Hepatocyte (in vitro differentiated cells): ENCODE measurements at places on chromosomes 7 and 10.

- H3K27ac ChIP-seq, result no peak overlapping the region
- H3K27me3 ChIP-seq, result no peaks in the 10 kb centered on the region
- H3K4me3 ChIP-seq, result no peak overlapping the region
- peak; percentile 84 for DNase-seq
- no peaks in the 10 kb centered on the region for H3K36me3 ChIP-seq
These were observed 181.3 kb downstream of the TAX1BP1 start for GRCh38 chr7:27921081-27921836.

- no peaks in the 10 kb centered on the region for H3K4me1 ChIP-seq
- no peaks in the 10 kb centered on the region for H3K36me3 ChIP-seq
- no peak for DNase-seq
- no peaks in the 10 kb centered on the region for H3K27me3 ChIP-seq
- H3K4me3 ChIP-seq, result no peak overlapping the region
These were observed 558.3 kb upstream of the FOXK1 start for GRCh38 chr7:4123823-4124222.

- H3K4me3 ChIP-seq, result no peak overlapping the region
- no peaks in the 10 kb centered on the region for H3K36me3 ChIP-seq
- H3K27ac ChIP-seq, result no peak overlapping the region
- DNase-seq, result peak; percentile 57
- no peaks in the 10 kb centered on the region for H3K4me1 ChIP-seq
These were observed 3.5 kb upstream of the GNGT1 start for GRCh38 chr7:93902777-93903423.

GRCh38 chr7:95871075-95871848, 98.9 kb downstream of the DYNC1I1 start:
- H3K36me3 ChIP-seq, result no peaks in the 10 kb centered on the region
- H3K27me3 ChIP-seq, result no peaks in the 10 kb centered on the region
- DNase-seq, result peak; percentile 71
- no peak overlapping the region for H3K27ac ChIP-seq
- no peak overlapping the region for H3K4me3 ChIP-seq

DNA sequence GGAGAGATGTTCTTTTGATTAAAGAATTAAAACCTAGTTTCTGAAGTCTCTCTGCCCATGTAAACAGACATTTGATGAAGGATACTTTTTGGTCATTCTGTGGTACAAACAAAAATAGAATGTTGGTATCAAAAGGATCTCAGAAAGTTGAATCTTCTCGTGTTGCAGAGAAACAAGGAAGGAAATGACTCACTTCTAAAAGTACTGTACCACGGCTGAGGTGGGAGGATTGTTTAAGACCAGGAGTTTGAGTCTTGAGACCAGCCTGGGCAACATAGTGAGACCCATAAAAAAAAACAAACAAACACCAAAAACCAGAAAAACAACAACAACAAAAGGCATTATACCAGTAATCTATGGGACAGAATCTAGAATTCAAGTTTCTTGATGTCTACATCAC, 69.7 kb downstream of the PRSS58 start:
- no peak for DNase-seq
- H3K36me3 ChIP-seq, result no peaks in the 10 kb centered on the region
- H3K27ac ChIP-seq, result no peak overlapping the region

DNA sequence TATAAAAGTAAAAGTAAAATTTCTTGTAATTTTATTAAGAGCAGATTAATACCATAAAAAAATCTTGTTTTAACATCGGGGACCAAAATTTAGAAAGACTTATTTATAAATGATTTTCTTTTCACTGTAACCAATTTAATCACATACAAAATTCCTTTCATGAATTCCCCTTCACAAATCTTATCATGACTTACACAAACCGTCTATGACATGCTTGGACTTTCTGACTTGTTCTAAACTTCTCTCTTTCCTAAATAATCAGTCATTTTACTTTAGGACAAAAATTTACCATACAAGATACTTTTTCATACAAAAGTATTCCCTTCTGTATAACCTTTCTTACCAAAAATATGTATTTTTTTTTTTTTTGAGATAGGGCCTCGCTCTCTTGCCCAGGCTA, 9.3 kb downstream of the CROT start:
- H3K36me3 ChIP-seq, result no peaks in the 10 kb centered on the region
- H3K4me3 ChIP-seq, result no peak overlapping the region
- no peaks in the 10 kb centered on the region for H3K27me3 ChIP-seq

DNA sequence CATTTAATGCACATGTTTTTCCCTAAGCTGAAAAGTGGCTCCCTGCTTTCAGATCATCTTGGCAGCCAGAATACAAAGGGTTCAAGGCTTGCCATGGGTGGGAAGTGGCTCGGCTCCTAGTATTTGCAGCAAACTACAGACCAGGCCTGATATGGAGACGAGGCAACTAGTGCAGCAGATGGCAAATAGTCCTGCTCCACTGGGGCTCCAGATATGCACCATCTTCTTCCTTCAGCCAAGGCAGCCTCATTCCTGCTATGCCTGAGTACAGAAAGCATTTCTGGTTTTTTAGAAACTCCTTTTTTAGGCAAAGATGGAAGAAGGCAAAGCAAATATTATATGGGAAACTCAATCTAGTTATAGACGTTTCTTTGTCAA, 23.9 kb downstream of the LRRC4 start:
- no peak overlapping the region for H3K4me3 ChIP-seq
- peaks cover 14% of the 10 kb centered on the region for H3K4me1 ChIP-seq
- H3K36me3 ChIP-seq, result no peaks in the 10 kb centered on the region
- DNase-seq, result no peak
- H3K27me3 ChIP-seq, result no peaks in the 10 kb centered on the region
- no peak overlapping the region for H3K27ac ChIP-seq

DNA sequence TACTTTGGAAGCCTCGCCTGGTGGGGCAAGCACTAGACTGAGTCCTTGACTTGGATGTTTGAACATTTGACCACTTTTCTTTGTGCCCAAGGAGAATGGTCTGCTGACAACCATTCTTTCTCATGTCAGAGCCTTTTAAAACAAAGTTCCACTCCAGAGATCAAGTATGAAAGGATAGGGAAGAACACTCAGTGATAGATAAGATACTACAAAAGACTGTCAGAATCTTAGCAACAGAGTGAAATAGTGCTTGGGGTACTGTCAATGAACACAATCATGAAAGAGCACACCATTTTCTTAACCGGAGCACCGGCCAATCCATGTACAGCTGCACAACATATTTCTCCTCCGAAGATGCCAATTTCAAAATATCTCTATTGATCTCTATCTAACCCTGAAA, 82.8 kb upstream of the ADO start:
- no peaks in the 10 kb centered on the region for H3K4me1 ChIP-seq
- no peaks in the 10 kb centered on the region for H3K27me3 ChIP-seq
- H3K27ac ChIP-seq, result no peak overlapping the region

- peaks cover 16% of the 10 kb centered on the region for H3K4me1 ChIP-seq
- no peaks in the 10 kb centered on the region for H3K36me3 ChIP-seq
- no peak overlapping the region for H3K27ac ChIP-seq
- H3K27me3 ChIP-seq, result no peaks in the 10 kb centered on the region
- DNase-seq, result peak; percentile 75
These were observed 131.1 kb upstream of the CDK1 start for GRCh38 chr10:60646966-60647796.

GRCh38 chr7:129386506-129386905, 47.7 kb upstream of the STRIP2 start:
- H3K27me3 ChIP-seq, result no peaks in the 10 kb centered on the region
- DNase-seq, result no peak
- H3K27ac ChIP-seq, result no peak overlapping the region
- H3K36me3 ChIP-seq, result no peaks in the 10 kb centered on the region

DNA sequence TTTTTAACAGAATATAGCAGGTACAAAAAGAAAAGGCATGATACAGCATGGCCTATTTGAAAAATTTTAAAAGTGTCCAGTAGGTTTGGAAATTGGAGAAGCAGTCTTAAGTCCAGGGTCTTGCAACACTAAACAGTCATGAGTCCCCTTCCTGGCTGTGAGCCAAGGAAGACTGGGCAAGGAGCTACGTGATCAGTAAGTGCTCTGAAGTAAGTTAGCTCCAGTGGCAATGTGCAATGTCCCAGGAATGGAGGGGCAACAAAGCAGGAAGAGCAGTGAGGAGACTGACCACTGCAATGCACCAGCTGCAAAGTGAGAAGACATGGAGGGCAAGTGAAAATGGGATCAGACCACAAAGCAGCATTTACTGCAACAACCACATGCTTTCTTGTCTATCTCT, 72.9 kb upstream of the GRID1 start:
- H3K27ac ChIP-seq, result peak overlapping the region; percentile 59
- DNase-seq, result peak; percentile 77
- H3K36me3 ChIP-seq, result no peaks in the 10 kb centered on the region

DNA sequence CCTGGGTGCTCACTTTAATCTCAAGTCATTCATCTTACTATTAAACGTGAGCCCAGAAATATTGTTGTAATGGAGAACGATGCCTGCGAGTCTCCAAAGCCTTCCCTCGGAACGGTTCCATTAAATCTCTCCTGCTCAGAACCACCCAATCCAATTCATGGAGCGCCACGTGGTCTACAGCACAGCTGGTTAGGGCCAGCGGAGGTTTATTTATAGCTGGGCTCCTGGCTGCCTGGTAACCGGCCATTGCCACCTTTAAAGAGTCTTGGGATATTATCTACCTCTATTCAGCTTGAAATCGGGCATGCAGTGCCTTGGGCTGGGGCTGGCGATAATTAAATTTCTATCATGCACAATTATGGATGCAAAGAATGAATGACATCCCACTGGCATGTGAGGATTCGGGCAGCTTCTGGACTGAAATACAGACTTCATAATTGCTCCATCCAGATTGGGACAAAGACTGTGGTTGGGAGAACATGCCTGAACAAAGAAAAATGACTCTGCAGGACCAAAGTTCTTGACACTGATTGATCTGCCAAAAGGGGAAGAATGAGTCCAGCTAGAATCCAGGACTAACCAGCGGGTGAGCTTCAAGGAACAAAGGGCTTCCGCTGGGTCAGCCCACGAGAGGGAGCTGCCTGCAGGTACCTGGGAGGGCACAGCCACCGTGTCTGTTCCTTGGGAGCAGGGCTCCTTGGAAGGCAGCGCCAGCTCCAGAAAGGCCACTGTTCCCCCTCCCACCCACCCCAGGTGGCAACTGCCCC, 7.3 kb downstream of the FAM20C start:
- H3K4me1 ChIP-seq, result peaks cover 12% of the 10 kb centered on the region
- no peak overlapping the region for H3K27ac ChIP-seq
- DNase-seq, result no peak

DNA sequence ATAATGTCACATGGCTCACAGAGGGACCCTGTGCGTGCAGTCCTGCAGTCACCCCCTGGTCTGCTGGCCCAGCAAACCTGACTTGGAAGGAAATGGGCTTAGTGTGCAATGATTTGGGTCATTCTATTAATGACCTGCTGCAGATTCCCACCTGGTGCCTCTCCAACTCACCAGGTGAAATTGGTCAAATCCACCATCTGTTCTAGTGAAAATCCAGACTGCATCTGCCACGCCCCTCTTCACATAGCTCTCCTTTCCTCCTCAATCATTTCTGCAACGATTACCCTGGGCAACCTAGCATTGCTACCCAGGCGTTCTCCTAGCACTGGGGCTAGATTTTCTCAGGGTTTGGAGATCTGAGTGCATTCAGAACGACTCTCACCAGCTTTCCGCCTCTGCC, 29.4 kb downstream of the SRRM3 start:
- no peak overlapping the region for H3K27ac ChIP-seq
- H3K27me3 ChIP-seq, result peaks cover 23% of the 10 kb centered on the region
- no peak overlapping the region for H3K4me3 ChIP-seq
- no peaks in the 10 kb centered on the region for H3K36me3 ChIP-seq
- no peaks in the 10 kb centered on the region for H3K4me1 ChIP-seq

- H3K27ac ChIP-seq, result no peak overlapping the region
- DNase-seq, result no peak
- H3K36me3 ChIP-seq, result no peaks in the 10 kb centered on the region
- H3K27me3 ChIP-seq, result no peaks in the 10 kb centered on the region
These were observed 130.3 kb downstream of the ATE1 start for GRCh38 chr10:121797490-121797889.

DNA sequence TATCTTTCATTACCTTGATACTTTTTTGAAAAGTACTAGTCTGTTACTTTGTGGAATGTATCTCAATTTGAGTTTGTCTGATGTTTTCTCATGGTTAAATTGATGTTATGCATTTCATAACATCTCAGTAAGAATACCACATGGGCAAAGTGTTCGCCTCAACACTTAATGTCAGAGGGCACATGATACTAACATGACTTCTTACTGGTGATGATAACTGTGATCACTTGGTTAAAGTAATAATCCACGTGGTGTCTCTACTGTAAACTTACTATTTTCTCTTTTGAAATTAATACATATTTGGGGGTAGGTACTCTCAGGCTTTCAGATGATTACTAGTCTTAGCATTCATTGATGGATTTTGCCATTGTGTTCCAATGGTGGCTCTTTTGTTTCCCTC, 2.2 kb downstream of the SDHAF3 start:
- peaks cover 14% of the 10 kb centered on the region for H3K4me1 ChIP-seq
- no peak for DNase-seq
- no peaks in the 10 kb centered on the region for H3K27me3 ChIP-seq
- no peak overlapping the region for H3K27ac ChIP-seq
- H3K36me3 ChIP-seq, result no peaks in the 10 kb centered on the region
- no peak overlapping the region for H3K4me3 ChIP-seq

GRCh38 chr10:65313406-65313805, 1612.4 kb upstream of the LRRTM3 start:
- no peaks in the 10 kb centered on the region for H3K36me3 ChIP-seq
- no peaks in the 10 kb centered on the region for H3K4me1 ChIP-seq
- H3K27me3 ChIP-seq, result no peaks in the 10 kb centered on the region
- no peak overlapping the region for H3K27ac ChIP-seq

DNA sequence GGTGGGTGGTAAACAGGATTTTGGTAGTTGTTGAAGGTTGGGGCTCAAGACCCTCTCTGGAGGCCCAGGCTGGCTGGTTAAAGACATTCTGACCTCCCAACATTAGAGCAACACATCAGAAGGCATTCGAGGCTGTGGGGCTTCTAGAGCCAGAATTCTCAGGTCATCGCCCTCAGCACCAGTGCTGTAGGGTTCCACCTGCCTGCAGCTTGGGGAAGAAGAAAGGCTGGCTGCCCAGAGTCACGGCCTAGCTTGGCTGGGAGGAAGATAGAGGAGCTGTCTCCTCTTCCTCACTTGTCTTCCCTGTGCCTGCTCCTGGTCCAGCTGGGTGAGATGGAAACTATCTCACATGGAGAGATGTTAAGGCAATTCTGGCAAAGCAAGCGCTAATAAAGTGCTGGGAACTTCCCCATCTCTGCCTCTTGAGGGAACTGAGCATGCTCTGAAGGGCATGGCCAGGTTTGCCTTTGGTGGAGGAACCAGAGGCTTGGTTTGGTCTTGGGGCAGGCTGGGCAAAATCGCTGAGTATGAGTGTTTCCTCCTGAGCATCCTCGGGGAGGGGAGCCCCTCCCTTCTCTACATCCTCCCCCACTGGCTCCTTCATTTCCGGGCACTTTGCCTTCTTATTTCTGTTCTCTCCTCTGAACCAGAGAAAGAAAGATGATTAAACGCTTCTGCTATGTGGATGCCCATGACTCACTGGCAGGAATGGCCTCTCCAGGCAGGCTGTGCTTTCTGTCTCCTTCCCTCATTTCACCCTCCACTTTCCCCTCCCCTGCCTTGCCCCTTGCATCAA, 509.0 kb upstream of the PODXL start:
- H3K27me3 ChIP-seq, result no peaks in the 10 kb centered on the region
- no peaks in the 10 kb centered on the region for H3K36me3 ChIP-seq
- peak overlapping the region; percentile 59 for H3K27ac ChIP-seq
- peaks cover 13% of the 10 kb centered on the region for H3K4me1 ChIP-seq
- H3K4me3 ChIP-seq, result no peak overlapping the region
- DNase-seq, result peak; percentile 83

- no peaks in the 10 kb centered on the region for H3K36me3 ChIP-seq
- no peaks in the 10 kb centered on the region for H3K4me1 ChIP-seq
- no peak for DNase-seq
- no peak overlapping the region for H3K27ac ChIP-seq
These were observed 236.0 kb upstream of the NRP1 start for GRCh38 chr10:33570495-33570894.
